ENCODE measurements at places on chromosomes 16 and 17.
A peak's percentile ranks its signal among the peaks of the same experiment; 100 is the strongest.

- no peaks in the 10 kb centered on the region for H3K27me3 ChIP-seq
- no peak overlapping the region for H3K4me3 ChIP-seq
- no peak overlapping the region for H3K27ac ChIP-seq
- H3K36me3 ChIP-seq = no peaks in the 10 kb centered on the region
- H3K4me1 ChIP-seq = no peaks in the 10 kb centered on the region
- DNase-seq = no peak
Measured at GRCh38 chr16:73143002-73143401, 95.1 kb upstream of the ZFHX3 start.

DNA sequence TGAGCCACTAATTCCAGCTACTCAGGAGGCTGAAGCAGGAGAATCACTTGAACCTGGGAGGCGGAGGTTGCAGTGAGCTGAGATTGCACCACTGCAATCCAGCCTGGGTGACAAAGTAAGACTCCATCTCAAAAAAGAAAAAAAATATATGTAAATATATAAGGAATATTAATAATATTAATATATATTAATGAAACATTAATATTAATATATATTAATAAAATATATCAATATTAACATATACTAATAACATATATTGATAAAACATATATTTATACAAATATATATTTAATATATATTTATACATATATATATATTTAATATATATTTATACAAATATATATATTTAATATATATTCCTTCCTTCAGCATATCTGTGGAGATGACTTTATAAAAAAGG, 338.0 kb downstream of the NPIPA8 start:
- DNase-seq = no peak
- H3K4me1 ChIP-seq = no peaks in the 10 kb centered on the region
- no peaks in the 10 kb centered on the region for H3K36me3 ChIP-seq
- no peak overlapping the region for H3K27ac ChIP-seq
- peaks cover 12% of the 10 kb centered on the region for H3K27me3 ChIP-seq
- H3K4me3 ChIP-seq = no peak overlapping the region

DNA sequence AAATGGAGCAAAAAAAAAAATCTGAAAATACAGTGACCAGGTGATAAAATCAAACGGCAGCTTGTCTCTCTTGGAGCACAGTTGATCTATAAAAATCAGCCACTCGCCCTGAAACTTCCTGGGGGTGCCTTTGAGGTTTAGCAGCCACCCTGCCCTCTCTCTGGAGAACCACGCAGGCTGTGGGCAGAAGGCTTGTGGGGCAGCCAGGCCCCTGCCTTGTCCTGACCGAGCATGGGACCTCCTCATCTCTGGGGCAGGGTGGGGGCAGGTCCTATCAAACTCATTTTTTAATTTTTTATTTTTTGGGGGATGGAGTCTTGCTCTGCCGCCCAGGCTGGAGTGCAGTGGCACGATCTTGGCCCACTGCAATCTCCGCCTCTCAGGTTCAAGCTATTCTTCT, 5.0 kb downstream of the TMEM238L start:
- H3K36me3 ChIP-seq = no peaks in the 10 kb centered on the region
- H3K4me3 ChIP-seq = no peak overlapping the region
- H3K27me3 ChIP-seq = no peaks in the 10 kb centered on the region

DNA sequence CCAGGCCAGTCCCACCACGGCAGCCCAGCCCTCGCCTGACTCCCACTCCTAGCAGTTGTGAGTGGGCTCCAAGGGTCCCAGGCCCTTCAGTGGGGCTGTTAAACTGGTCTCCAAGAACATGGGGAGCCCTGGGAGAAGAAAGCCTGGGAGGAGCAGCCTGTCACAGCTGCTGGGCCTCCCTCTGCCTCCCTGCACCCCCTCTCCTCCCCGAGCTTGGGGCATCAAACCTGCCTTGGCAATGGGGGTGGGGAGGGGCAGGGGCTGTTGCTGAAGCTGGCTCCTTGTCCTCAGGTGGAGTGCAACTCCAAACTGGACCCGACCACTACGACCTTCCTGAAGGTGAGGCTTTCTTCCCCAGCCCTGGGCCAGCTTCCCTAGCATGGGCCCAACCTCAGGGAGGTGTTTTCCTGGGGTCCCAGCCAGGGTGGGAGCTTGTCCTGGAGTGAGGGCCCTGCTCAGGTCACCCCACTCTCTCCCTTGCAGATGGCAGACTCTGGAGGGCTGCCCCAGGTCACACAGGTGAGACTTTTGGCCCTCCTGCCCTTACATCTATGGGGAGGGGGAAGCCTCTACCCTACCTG, 6.6 kb upstream of the SETD6 start:
- no peak overlapping the region for H3K4me3 ChIP-seq
- no peaks in the 10 kb centered on the region for H3K36me3 ChIP-seq
- no peaks in the 10 kb centered on the region for H3K27me3 ChIP-seq
- H3K27ac ChIP-seq = no peak overlapping the region

DNA sequence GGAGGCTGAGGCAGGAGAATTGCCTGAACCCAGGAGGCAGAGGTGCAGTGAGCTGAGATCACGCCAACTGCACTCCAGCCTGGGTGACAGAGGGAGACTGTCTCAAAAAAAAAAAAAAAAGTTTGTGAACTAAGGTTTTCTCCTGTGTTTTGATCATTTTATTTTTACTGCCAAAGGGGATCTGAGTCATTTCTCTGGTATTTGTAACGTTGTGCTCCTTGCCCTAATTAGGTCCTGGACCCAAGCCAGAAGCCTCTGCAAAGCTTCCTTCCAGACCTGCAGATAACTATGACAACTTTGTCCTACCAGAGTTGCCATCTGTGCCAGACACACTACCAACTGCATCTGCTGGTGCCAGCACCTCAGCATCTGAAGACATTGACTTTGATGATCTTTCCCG, 32.1 kb downstream of the IST1 start:
- H3K4me1 ChIP-seq = peaks cover 14% of the 10 kb centered on the region
- H3K27ac ChIP-seq = peak overlapping the region; percentile 28
- H3K36me3 ChIP-seq = peaks cover 91% of the 10 kb centered on the region
- H3K4me3 ChIP-seq = no peak overlapping the region
- H3K27me3 ChIP-seq = no peaks in the 10 kb centered on the region
- DNase-seq = peak; percentile 76

- no peak overlapping the region for H3K4me3 ChIP-seq
- no peak for DNase-seq
- H3K27me3 ChIP-seq = no peaks in the 10 kb centered on the region
- peaks cover 9% of the 10 kb centered on the region for H3K4me1 ChIP-seq
- no peaks in the 10 kb centered on the region for H3K36me3 ChIP-seq
Measured at GRCh38 chr16:76946879-76947278, 244.1 kb upstream of the MON1B start.

DNA sequence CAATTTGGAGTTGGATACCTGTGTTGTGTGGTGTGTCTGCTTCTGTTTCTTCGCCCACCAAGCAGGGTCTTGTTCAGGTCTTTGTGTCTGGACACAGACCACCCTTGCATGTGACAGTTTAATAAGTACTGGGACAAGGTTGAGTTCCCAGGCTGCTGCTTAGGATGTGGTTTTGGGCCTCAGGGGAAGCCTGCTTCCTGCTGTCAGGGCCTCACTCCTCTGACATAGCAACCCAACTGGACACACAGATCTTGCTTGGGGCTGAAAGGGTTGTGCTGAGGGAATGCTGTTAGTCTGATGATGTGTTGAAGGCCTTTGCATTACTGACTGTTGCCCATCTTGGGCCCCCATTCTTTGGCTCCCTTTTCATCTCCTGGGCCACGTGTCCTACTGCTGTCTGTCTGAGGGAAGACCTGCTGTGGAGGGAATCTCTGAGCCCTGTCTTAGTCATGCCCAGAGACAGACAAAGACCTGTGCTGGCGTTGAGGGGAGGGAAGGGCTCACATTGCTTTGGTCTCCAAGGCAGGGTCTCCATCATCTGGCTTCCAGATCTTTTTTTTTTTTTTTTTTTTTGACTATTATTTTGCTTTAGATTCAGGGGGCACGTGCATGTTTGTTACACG, 4.7 kb upstream of the TGFB1I1 start:
- no peak for DNase-seq
- no peaks in the 10 kb centered on the region for H3K27me3 ChIP-seq
- H3K4me3 ChIP-seq = no peak overlapping the region
- H3K4me1 ChIP-seq = peaks cover 9% of the 10 kb centered on the region
- H3K27ac ChIP-seq = no peak overlapping the region

- no peaks in the 10 kb centered on the region for H3K4me1 ChIP-seq
- H3K27me3 ChIP-seq = no peaks in the 10 kb centered on the region
- no peak overlapping the region for H3K4me3 ChIP-seq
- no peak overlapping the region for H3K27ac ChIP-seq
- H3K36me3 ChIP-seq = no peaks in the 10 kb centered on the region
Measured at GRCh38 chr17:20089756-20090547, 80.8 kb downstream of the SPECC1 start.

GRCh38 chr17:81553616-81554181, 1.5 kb upstream of the FAAP100 start:
- H3K27ac ChIP-seq = peak overlapping the region; percentile 91
- H3K4me3 ChIP-seq = peak overlapping the region; percentile 93
- H3K27me3 ChIP-seq = no peaks in the 10 kb centered on the region
- peaks cover 34% of the 10 kb centered on the region for H3K36me3 ChIP-seq
- peak; percentile 82 for DNase-seq

GRCh38 chr17:74466111-74466827, at the start of gene CD300A:
TSS of gene CD300A (plus strand) at chr17:74466634. CDS start at chr17:74466704, 70 bp downstream.
- no peak for DNase-seq
- H3K27ac ChIP-seq = no peak within 1 kb of the TSS
- H3K27me3 ChIP-seq = no peaks in the 10 kb centered on the region

DNA sequence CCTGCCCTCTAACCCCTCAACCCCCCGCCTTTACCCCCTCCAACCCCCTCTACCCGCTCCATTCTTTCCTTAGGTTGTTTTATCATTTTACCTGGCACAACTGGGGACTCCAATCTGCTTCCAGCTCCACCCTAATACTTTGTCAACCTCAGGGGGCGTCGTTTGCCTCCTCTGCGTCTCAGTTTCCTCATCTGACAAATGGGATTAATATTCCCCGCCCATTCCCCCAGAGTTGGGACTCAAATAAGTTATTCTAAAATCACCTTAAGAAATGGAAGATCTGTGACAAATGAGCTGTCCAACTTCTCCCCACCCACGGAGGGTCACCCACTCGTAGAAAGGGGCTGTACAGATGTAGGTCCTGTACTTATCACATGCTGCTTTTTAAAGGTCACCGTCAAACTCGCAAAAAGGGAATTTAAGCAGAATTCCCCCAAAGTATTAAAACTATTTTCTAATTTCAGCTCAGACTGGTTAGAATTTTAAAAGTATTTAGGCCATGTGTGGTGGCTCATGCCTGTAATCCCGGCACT, 40.6 kb upstream of the CPNE2 start:
- no peaks in the 10 kb centered on the region for H3K27me3 ChIP-seq
- H3K4me3 ChIP-seq = no peak overlapping the region
- no peaks in the 10 kb centered on the region for H3K36me3 ChIP-seq

DNA sequence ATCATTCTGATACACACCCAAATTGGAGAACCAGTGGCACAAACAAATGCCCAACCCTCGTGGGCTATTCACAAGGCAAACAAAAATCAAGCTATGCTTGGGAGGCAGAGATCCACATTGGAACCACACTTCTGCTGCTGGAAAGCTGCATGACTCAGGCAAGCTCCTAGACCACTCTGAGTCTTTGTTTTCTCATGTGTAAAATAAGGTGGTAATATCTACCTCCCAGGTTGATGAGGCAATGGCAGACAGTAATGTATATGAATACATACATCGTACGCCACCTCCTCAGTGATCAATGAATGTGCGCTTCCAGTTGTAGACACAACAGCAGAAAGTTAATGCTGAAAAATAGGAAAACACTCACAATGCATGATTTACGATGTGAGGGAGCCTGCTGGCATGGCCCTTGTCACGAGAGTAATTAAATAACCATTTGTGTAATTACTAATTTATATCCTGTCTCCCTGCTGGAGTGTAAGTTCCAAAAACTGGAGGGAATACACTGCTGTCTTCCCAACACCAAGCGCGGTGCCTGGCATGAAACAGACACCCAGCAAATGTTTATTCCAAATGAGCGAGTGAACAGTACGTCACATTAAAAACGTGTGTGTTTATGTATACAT, 69.9 kb upstream of the HSBP1 start:
- DNase-seq = no peak
- H3K36me3 ChIP-seq = no peaks in the 10 kb centered on the region
- H3K27me3 ChIP-seq = no peaks in the 10 kb centered on the region
- H3K27ac ChIP-seq = no peak overlapping the region

DNA sequence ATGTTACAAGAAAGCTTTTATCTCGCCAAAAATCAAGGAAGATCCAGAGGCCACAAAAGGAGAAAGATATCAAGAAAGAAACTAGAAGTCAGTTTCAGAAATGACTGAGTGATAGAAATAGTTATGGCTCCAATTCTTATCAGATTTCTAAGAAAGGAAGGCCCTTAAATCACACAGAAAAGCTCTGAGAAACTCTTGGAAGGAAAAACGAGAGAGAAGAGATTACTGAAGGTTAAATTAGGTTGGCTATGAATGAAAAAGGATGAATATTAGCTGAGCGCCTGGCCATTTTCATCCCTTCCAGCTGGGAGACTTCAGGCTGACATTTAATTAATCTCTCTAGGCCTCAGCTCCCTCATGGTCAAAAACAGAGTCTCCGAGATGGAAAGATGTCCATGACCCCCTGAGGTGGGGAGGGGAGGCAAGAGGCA, 72.3 kb downstream of the CYTH1 start:
- DNase-seq = no peak
- no peak overlapping the region for H3K27ac ChIP-seq
- H3K4me1 ChIP-seq = peaks cover 35% of the 10 kb centered on the region
- H3K36me3 ChIP-seq = peaks cover 36% of the 10 kb centered on the region
- no peak overlapping the region for H3K4me3 ChIP-seq
- no peaks in the 10 kb centered on the region for H3K27me3 ChIP-seq

- no peaks in the 10 kb centered on the region for H3K4me1 ChIP-seq
- no peak for DNase-seq
- H3K27me3 ChIP-seq = no peaks in the 10 kb centered on the region
Measured at GRCh38 chr17:50298018-50298417, 23.8 kb downstream of the TMEM92 start.

DNA sequence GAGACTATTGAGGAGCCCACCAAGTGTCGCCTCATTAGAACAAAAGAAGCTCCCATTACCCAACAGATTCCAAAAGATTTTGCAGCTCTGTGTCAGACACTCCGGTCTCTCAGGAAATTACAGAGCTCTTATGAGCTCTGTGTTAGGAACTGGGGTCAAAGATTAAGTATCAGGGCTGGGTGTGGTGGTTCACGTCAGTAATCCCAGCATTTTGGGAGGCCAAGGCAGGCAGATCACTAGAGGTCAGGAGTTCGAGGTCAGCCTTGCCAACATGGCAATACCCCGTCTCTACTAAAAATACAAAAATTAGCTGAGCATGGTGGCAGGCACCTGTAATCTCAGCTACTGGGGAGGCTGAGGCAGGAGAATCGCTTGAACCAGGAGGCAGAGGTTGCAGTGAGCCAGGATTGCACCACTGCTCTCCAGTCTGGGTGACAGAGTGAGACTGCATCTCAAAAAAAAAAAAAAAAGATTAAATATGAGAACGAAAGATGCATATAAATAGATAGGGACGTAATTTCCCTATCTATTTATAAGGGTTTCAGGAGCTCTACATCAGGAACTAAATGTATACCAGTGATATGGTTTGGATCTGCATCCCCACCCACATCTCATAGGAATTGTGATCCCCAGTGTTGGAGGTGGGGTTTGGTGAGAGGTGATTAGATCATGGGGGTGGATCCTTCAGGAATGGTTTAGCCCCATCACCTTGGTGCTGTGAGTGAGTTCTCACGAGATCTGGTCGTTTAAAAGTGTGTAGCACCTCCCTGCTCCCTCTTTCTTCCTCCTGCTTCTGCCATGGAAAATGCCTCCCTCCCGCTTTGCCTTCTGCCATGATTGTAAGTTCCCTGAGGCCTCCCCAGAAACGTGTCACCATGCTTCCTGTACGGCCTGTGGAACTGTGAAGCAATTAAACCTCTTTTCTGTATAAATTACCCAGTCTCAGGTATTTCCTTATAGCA, 111.4 kb downstream of the PRKCA start:
- no peak overlapping the region for H3K27ac ChIP-seq
- H3K36me3 ChIP-seq = no peaks in the 10 kb centered on the region
- no peak overlapping the region for H3K4me3 ChIP-seq
- DNase-seq = no peak
- peaks cover 13% of the 10 kb centered on the region for H3K4me1 ChIP-seq

Measured in RWPE2 (cell line).